NCI-H1417 (cell line): ENCODE measurements at places on chromosomes 2 and 18.
A peak's percentile ranks its signal among the peaks of the same experiment; 100 is the strongest.

DNA sequence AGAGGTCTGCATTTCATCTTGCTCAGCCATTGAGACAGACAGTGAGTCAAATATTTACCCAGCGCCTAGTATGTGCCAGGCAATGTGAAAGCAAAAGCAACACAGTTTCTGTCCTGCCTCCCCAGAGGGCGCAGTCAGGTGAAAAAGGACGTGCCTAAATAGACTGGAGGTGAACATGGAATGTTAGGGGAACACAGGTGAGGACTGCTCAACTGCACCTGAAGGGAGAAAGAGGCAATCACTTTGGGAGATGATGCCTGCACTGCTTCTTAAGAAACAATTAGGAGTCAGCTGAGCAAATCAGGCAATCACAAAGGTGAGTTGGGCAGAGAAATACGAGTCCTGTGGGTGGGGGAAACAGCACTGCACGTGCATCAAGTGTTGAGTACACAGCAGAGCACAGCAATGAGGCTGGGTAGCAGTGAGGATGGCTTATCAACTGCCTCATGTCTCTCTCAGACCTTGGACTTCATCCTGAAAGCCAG is 218.3 kb upstream of the SMAD7 start:
- peak; percentile 48 for DNase-seq

GRCh38 chr2:109604597-109604996 is 9.2 kb downstream of the SEPTIN10 start:
- no peak for DNase-seq

DNA sequence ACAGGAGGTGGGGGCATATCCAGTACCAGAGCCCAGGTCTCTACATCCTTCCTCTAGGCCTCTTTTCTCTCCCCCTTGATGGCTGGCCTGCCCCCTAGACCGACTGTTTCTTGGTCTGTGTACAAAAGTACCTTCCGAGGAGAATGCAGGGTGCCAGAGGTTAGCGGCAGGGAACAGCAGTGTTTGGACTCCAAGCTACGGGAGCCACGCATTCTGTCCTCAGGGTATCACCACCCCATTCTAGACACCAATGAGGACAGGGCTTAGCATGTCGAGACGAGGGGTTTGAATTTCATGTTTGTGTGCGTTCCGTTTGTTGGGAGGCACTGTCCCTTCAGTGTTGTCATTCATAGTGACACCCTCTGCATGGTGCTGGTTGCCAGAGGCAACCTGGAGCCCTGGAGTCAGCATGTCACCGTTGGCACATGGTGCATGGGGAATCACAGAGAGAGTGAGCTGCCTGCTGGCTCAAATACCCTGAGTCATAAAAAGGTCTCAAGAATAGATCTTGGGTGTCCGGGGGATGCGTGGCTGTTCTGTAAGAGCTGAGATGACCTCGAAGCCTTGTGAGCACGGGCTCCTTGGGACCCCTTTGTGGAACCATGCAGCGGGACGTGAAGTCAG is 57.2 kb upstream of the LDLRAD4 start:
- no peak for DNase-seq

DNA sequence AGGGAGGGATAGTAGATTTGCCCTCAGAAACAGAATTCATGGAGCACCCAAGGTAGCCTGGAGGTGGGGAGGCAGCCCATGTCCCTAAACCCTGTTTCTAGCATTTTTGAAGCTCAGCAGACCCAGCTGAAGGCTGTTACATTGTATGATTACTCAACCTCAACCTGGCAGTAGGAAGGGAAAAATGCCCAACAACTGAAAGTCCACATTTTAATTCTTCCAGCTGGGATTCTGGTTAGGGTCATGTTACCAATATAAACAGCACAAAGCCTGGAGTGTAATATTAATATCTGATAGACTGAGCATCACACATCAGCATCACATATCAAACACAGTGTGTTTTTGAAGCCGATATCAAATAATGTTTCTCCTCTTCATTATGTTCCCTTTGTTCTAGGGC is 437.0 kb downstream of the HRH4 start:
- no peak for DNase-seq
